Stimulated activated CD4-positive, alpha-beta T cell treated with anti-CD3 and anti-CD28 coated beads, Interleukin-1b, Interleukin-23, amount 100 ng/mL, for 1 hour (primary cell): ENCODE measurements at places on chromosomes 5 and 9.

DNA sequence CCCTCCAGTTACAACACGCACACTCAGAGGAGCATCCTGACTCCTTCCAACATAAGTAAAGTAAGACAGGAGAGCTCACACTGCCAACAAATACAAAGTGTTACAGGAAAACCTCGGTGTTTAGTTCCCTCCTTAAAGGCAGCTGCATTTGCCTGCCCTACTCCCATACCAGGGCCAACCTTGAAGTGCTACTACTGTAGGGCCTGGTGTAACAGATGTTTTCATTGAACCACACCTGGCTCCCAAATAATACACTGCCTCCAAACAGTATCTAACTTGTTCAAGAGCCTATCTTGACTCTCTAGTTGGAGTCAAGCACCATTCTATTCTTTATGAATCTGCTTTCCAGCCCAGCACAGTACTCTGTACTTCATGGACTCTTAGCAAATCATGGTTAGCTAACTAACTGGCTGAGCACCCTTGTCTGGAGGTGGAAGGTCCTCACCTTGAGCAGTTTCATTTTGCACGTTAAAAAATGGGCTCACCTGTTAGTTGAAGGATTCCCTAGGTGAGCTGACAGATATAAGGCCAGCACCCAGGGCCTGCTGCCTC is 34.6 kb downstream of the TTC39B start:
- DNase-seq: no peak

- DNase-seq: no peak
These were observed 65.6 kb downstream of the GPR21 start for GRCh38 chr9:123099042-123099441.

- no peak for DNase-seq
These were observed 2.5 kb downstream of the SEMA5A start for GRCh38 chr5:9543311-9543920.

GRCh38 chr5:82925061-82925411 is 152.2 kb downstream of the TMEM167A start:
- no peak for DNase-seq

- no peak for DNase-seq
These were observed 3.1 kb downstream of the RHOBTB3 start for GRCh38 chr5:95734187-95734586.

DNA sequence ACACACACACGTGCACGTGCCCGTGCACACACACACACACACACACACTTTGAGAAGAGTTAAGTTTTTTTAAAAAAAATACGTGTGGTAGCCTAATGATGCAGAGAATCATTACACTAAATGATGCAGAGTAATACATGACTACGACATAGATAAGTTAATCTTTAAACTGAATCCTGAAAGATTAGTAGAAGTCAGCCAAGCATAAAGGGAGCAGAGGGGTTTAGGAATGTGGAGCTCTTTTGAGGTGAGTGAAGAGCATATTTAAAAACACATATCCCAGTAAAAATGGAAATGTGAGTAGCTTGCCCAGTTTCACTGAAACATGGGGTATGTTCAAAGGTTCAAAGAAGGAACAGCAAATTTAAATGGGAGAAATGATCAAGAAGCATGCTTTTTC is 61.3 kb upstream of the TYRP1 start:
- no peak for DNase-seq

DNA sequence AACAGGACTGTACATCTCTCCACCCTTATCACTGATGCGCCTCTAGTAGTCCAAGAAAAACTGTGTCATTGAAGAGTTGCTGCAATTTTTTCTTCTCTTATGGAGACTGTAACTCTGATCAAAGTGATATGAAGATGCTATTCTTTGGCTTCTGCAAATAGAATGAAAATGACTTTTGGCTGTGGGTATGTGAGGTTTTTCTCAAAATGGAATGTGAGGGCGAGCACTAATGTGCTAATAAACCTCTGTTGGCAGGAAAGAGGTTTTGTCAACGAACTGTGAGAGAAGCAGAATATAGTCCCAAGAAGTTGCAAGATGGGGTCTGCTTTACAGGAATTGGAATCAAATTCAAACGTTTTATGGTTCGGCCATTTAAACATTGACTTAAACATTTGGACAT is 252.0 kb upstream of the GAS1 start:
- no peak for DNase-seq

DNA sequence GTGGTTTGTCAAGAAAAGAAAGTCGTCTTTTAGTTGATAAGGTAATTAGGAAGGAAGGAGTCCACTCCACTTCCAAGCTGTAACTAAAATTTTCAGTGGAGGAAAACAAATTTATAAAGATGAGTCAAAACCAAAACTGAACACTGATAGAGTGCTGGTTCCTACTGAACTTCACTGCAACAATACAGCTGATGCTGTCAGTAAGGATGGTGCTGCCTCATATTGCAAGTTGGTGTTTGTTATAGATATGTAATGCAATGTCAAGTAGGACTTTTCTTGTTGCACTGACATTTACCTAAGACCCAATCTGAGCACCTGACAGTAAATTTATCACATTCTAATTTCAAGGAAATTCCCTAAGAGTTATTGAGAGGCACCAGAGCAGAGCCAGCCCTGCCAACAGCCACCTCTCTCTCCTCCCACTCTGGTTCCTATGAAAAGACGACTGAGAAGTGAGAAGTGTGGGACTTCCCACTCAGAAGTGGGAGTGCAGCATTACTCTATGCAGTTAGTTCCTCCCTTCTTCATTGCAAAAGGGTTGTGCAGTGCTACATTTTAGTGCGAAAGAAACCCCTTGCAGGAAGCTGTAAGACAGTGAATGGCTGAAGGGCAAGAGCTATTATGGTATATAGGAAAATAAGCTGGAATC is 350.8 kb downstream of the NFIB start:
- no peak for DNase-seq

DNA sequence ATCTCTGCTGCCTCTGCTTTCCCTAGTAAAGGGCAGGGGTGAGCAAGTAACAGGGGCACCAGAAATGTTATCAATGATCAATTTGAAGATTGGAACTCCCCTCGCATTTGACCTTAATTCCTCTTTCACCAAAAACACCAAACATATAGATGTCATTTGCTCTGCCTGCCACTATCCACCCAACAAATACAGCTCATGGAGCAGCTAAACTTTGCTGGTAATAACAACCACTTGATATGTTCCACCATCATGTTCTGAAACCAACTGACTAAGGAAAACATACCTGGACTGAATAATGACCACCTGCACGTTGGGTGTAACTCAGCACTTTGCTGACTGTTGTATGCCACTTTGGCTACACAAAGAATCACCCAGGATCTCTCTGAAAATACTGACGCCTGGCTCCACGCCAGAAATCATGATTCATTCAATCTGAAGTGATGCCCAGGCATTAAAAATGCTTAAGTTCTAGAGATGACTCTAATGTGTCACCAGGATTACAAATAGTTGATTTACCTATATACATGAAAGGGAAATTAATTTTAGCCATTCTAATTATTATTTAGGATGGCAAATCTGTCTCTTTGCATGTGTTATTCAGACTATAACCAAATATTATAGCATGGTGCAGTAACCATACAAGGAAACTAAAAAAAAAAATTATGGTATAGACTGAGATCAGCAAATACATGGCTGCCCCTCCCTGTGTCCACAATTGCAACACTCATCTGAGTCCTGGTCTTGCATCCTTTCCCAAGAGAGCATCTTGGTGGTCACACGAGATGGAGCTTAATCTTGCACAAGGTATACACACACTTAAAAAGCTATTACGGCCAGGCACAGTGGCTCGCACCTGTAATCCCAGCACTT is 43.1 kb upstream of the TTC39B start:
- DNase-seq: no peak

DNA sequence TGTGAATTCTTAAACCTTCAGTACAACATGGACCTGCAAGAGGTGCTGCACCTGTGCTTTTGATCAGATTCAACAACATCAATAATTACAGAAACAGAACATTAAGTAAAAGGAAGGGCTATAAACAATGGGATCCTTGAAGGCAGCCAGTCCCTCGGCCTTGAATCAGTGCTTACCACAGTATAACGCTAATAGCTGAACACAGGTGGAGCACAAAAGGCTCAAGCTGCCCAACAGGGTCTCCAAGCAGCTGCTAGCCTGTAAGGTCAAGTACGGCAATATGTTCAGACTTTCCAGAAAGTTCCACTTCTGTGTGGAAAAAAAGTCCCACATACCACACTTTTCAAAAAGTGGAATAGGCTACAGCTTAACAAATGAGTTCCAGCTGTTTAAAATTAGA is 61.9 kb upstream of the ITGA1 start:
- no peak for DNase-seq

- no peak for DNase-seq
These were observed 11.5 kb downstream of the GABRA6 start for GRCh38 chr5:161697001-161697400.
